Stimulated activated naive CD4-positive, alpha-beta T cell (primary cell): ENCODE measurements at places on chromosomes 13 and 19.

GRCh38 chr19:11091703-11092153 lies 2.5 kb downstream of the LDLR start:
- no peak for DNase-seq

DNA sequence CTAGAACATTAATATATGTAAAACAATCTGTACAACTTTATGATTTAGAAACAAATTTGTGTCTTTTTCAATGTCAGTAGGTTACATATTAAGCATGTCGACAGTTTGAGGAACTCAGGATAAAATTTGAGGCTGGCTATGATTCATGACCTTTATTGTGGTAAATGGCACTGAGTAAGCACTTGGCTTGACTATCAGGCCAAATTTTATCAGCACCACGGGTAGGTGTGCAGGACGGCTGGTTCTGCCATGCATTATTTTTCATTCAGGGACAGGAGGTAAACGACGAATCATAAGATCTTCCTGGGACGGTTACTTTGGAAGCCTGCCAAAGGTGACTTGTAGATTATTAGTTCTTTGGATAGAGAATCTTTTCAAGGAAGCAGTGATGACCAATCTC lies 19.9 kb upstream of the CYP4F8 start:
- no peak for DNase-seq

GRCh38 chr13:109036078-109036780 lies 406.8 kb downstream of the MYO16 start:
- no peak for DNase-seq

GRCh38 chr13:112774829-112775565 lies 85.2 kb downstream of the ATP11A start:
- DNase-seq, result no peak

DNA sequence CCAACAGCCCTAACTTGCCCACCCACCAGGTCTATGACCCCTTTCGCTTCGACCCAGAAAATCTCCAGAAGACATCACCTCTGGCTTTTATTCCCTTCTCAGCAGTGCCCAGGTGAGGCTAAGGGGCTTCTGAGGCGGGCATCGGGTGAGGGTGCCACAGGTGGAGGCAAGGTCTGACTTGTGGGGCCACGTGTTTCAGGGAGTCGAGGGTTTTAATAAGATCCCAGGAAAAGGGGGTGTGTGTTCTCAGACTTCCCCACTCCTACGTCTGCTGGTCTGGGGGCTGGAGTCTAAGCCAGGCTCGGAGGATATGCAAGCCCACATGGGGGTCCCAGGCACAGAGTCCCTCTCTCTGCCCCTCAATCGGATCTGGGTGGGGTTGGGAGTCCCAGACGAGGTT lies 30.9 kb upstream of the CYP4F8 start:
- DNase-seq, result no peak

DNA sequence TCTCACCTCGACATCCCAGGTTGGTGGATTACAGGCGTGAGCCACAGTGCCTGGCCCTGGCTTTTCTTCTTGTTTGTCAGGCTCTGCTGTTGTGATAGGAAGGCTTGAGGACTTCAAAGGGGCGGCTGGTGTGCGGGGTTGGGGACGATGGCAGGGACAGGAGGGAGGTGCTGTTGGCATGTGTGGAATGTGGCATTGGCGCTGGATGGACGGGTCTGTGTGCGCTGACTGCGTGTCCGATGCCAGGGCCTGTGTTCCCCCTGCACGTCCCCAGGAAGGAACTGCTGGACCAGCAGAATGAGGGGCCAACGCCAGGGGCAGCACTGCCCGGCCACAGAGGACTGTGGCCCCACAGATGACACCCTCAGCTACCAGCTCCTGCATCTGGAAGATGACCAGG lies 12.7 kb upstream of the PTBP1 start:
- no peak for DNase-seq

GRCh38 chr19:28502879-28503734 lies 709.8 kb downstream of the UQCRFS1 start:
- no peak for DNase-seq

- no peak for DNase-seq
Observed at GRCh38 chr13:24459234-24459633, 53.3 kb downstream of the PARP4 start.

DNA sequence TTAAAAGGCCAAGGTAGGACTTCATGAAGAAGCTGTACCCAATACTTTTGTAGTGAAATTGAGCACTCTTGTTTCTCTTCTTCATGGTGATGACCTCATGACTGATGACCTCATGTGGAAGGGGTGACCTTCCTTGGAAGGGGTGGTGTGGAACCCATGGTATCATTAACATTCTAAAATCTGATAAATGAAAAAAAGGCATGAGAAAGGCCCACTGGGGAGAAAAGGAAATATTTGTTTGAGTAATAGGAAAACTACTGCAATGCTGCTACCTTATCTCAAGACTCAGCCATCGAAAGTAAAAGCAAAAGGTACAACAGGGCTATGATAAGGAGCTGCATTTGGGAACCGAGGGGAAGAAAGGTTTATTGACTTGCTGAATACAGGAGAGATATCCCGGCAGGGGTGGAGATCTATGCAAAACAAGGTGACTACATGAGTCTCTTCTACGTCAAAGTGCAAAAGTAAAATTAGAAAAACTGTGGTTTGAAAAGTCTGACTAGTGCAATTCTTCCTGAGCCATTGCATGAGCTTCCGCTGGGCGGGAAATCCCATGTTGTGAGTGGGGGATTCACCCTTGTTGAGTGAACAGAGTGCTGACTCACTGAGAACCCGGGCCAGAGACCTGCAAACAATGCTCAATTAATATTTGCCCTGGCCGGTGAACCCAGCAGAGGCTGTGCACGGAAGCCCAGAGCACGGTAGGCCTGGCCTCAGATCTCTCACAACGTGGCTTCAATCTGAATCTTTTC lies 138.9 kb upstream of the RFC3 start:
- no peak for DNase-seq

DNA sequence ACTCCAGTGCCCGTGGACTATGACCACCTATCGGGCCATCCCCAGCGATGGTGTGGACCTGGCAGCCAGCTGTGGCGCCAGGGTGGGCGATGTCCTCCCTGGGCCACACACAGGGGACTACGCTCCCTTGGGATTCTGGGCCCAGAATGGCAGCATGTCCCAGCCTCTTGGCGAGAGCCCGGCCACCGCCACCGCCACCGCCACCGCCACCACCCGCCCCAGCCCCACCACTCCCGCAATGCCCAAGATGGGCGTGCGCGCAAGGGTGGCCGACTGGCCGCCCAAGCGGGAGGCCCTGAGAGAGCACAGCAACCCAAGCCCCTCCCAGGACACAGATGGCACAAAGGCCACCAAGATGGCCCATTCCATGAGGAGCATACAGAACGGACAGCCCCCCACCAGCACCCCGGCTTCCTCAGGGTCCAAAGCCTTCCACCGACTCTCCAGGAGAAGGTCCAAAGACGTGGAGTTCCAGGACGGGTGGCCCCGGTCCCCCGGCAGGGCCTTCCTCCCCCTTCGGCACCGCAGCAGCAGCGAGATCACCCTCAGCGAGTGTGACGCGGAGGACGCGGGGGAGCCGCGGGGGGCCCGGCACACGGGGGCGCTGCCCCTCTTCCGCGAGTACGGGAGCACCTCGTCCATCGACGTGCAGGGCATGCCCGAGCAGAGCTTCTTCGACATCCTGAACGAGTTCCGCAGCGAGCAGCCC lies 142.3 kb downstream of the DPF1 start:
- no peak for DNase-seq

GRCh38 chr19:1811942-1812425 lies at the start of gene ATP8B3:
ATP8B3 (minus strand) TSS chr19:1812276; CDS start chr19:1811736, 540 bp downstream.
- no peak for DNase-seq

DNA sequence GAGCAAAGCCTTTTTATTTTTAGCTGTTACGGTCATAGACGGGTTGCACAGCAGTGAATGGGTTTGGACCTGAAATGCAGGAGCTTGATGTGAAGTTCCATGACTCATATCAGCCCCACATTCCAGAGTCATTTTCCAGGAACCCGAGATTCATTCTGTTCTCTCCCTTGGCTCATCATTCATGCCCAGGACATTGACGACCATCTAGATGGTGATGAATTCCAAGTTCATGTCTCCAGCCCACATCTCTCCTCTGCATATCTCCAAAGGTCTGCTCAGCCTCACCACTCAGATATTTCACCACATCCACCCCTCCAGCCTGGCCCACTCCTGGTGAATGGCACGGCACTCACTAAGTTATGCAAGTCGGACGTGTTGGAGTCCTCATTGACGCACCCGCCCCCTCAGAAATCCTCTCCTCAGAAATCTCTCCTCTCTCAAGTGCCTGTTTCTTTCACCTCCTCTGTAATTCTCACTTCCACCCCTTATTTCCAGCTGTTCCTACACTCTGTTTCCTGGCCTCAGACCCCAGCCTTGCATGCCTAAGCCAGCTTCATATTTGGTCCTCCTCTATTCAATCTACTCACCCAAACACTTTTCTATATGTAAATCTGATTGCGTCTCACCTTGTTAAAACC lies 83.1 kb downstream of the ALOX5AP start:
- no peak for DNase-seq

- no peak for DNase-seq
Observed at GRCh38 chr13:90830782-90831181, 516.7 kb upstream of the MIR17HG start.

DNA sequence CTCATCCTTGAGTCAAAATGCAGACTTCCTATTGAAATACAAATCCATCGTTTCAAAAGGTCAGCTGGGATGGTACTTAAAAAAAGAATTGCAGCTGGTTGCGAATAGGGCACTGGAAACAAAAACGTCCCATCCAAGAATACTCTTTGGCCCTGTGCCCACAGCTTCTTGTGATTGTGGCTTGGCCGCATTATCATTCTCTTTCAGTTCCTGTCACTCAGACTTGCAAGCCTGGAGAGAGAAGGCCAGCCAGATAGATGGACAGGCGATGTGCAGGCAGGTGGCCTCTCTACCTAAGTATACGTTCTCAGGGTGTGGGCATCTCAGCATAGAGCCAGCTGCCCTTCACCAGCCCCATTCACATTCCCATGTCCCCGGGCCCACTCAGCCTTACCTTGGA lies 208.5 kb upstream of the ZNF536 start:
- DNase-seq, result no peak
